Right hindlimb (tissue), 1 donor: ENCODE measurements at places on chromosomes 3 and 15.

GRCh38 chr3:173513123-173513522, 115.6 kb downstream of the NLGN1 start:
- DNase-seq = no peak

DNA sequence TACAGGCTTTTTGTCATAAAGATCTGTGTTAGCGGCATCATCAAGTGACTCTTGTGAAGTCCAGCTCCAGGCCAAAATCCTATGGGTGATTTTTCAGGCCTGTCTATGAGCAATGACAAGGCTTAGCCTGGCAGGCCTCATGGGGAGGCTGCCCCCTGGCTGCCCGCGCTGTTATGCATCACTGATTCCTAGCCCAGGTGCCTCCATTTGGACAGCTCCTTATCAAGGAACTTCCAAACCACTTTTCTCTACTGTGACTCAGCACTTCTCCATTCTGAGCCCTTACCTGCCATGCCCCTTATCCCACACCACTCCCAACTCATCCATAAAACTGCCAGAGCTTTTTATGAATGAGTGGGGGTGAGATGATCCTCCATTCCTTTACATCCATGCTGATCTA, 91.5 kb upstream of the C3orf80 start:
- DNase-seq = no peak

DNA sequence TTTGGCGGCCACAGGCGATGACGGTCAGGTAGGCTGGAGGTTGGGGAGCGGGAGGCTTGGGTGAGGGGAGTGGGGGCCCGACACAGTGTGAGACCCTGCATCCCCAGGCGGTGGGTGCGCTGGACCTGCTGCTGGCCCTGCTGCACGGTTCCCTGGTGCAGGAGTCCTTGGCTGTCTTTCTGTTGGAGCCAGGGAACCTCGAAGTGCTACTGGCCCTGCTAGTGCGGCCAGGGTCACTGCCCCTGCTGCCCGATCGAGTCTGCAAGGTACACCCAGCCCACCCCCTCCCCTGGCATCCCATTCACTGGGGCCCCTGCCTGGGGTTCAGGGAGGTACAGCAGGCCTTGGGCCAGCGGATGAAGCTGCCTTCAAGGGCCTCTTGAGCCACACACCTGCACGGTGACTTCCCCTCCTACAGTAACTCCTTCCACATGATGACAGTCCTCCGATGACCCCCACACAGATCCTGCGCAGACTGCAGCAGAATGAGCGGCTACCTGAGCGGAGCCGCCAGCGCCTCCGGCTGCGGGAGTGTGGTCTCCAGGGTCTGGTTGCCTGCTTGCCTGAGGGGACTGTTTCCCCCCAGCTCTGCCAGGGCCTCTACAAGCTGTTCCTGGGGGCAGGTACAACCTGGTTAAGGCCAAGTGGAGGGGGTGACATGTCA, 19.5 kb downstream of the NBEAL2 start:
- DNase-seq = no peak

GRCh38 chr15:90402223-90402622, 14.2 kb downstream of the IQGAP1 start:
- DNase-seq = peak; percentile 81

GRCh38 chr15:45224621-45225217, 27.3 kb upstream of the SLC28A2 start:
- no peak for DNase-seq

DNA sequence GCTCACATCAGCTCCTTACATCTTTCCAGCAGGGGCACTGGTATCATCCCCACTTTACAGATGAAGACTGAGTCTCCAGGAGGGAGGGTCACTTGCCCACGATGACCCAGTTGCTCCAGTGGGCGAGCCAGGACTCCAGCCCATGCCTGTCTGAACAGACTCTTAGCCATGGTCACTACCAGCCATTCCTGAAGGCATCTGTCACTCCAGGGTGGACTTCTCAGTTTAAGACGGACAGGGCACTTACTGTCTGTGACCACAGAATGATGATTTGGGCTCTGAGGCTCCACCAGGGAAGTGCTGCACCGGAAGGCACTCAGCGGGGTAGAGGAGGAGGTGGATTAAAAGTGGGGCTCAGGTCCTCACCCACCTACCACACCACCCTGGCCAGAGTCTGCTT, 104.0 kb upstream of the SLC6A6 start:
- no peak for DNase-seq

DNA sequence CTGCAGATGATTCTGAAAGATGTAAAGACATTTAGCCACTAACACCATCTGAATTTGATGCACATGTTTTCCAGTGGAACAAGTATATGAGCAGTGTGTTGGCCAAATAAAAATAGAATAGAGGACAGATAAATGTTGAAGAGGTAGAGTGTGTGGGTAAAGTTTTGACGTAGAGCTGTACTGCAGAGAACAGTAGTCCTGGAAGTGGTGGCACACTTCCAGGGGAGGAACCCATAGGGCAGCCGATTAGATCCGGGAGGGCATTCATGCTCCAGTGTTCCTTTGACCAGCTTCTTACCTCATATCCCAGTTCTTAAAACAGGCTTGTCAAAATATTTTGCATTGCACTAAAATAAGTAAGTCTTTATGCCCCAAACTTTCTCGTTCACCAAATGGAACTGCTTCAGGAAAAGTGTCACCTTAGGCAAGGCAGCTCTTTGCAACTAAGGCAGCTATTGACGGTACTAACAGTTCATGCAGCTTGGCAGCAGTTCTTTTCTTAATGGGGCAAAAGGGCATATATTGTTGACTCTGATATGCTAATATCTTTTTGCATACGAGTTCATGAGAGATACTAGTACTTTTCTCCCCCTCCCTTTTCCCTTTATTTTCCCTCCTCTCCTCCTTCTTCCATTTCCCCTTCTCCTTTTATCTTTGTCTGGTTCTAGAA, 429.3 kb upstream of the AZI2 start:
- no peak for DNase-seq

DNA sequence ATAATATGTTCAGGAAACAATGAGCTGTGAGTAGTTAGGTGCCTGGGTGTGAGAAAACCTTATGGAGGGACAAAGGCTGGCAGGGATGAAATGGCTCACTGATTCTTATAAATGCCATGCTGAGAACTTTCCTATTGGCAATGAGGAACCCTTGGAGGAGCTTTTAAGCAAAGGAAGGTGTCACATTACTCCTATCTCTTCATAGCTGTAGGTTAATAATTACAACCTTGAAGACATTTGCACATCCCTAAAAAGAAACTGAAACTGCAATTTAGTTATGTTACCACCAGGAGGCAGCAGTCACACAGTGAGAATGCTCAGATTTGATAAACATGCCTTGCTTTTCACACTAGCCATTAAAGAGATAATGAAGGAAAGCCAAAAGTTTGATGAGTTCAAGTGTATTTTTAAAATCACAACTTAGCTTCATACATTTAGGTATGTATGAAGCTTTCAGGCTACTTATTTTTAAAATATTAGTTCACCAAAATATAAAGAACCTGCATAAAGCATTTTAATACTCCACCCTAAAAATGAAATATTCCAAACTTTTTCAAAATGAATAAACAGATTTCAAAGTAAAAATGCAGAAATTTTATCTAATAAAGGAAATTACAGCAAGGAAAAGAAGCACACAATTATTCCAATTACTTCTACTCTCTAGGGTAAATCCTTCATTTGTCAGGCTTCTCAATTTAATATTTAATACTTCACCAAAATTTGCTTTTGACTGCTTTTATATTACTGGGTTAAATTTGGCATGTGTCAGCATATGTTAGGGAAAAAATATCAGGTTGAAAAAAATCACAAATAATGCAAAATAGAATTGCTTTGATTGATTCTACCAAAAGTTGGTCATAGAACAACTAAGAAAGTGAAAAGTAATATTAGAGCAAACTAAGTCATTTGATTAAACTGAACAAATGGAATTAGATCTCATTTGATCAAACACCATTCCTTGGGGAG, 136.9 kb upstream of the SLC2A2 start:
- no peak for DNase-seq

DNA sequence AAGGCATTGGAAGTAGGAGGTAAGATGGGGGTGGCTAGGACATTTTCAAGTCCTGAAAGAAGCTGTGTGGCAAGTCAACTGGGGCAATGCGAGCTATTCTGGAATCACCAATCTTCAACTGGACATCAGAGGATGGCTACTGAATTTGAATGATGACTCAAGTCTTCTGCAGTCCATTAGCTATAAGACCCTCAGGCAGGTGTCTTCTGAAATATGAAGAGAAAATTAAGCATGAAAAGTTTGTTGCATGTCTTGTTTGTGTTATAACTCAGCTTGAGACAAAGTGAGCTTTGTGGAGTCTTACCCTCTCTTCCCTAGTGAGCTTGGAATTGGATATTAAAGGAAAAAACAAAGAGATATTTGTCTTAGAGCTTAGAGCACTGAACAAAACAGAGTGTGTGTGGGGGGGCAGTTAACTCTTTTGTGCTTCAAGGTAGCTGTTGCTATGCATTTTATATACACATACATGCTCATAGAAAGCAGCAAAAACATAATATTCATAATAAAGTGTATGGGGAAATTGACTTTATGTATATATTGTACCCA, 979.1 kb downstream of the MCTP2 start:
- DNase-seq = no peak

DNA sequence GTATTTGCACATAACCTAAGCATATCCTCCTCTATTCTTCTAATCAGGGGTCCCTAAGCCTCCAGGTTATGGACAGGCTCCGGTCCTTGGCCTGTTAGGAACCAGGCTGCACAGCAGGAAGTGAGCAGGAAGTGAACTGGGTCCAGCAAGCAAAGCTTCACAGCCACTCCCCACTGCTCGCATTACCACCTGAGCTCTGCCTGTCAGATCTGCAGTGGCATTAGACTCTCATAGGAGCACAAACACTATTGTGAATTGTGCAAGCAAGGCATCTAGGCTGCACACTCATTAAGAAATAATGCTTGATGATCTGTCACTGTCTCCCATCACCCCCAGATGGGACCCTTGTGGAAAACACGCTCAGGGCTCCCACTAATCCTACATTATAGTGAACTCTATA, 9.8 kb downstream of the MSL2 start:
- DNase-seq = no peak

GRCh38 chr15:65086680-65087111, 10.2 kb downstream of the KBTBD13 start:
- DNase-seq = no peak

GRCh38 chr3:72245183-72245811, 460.3 kb upstream of the PROK2 start:
- peak; percentile 81 for DNase-seq

GRCh38 chr3:73349657-73350056, 275.1 kb downstream of the PDZRN3 start:
- no peak for DNase-seq

DNA sequence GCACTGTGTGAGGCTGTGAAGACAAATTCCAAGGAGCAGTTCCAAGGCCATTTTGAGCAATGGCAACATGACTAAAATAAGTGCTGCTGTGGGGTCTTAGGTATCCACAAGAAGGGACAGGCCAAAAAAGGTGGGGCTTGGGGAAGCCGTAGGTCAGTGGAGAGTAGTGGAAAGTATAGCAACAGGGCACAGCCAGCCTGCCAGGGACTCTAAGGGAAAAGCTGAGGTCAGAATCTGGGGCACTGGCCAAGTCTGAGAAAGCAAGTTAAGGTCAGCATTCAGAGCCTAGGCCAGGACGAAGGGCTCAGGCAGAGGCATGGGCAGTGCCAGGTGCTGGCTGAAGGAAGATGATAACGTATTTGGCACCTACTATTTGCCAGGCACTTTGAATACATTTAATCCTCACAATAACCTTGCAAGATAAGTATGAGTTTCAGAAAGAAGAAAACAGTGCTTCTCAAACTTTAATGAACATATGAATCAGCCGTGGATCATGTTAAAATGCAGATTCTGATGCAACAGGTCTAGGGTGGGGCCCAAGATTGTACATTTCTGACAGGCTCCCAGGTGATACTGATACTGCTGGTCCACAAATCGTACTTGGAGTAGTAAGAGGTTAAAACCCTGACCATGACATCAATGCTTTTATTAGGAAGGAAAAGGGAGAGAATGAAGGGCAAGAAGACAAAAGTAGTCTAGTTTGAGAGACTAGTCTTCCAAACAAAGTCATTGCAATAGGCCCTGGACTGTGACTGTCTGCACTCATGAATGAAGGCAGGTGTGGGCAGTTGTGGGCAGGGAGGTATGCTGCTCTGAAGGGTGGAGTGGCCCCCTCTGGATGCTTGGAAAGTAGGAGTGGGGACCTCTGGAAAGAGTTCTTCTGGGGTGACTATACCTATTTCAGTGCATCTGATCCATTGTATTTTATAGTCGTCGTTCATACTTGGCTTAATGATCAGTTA, 106.3 kb upstream of the ANKRD28 start:
- DNase-seq = peak; percentile 38

GRCh38 chr3:101229681-101230080, 90.7 kb downstream of the IMPG2 start:
- DNase-seq = no peak

DNA sequence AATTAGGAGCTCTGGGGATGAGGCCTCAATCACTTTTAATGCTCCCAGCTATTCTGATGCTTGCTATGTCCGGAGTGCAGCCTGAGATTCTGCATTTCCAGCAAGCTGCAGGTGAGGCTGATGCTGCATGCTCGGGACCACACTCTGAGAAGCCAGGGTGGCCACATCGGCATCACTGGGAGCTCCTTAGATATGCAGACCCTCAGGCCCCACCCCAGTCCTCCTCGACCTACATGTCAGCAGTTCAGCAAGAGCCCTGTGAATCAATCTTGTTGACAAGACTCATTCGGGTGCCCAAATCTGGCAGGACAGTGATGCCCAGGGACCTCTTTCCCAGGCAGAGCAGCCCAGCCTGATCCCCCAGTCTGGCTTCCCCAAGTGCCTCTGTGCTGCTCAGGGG, 44.1 kb upstream of the LCTL start:
- DNase-seq = no peak

- no peak for DNase-seq
Observed at GRCh38 chr3:180017846-180018245, 18.9 kb downstream of the PEX5L start.

DNA sequence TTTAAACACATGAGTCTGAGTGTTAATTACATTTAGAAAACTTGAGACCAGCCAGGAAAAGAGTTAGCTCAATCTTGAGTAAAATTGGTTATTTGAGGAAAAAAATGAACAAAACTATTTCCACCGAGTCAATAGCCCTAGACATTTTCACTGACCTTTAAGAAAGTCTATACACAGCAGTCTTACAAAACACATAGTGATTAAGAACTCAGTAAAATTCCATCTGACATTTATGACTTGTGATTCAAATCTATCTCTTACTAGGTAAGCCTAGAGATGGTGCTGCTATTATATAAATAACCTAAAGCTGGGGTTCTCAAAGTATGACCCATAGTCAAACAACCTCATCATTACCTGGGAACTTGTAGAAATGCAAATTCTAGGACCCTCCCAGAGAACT, 109.1 kb upstream of the COL8A1 start:
- no peak for DNase-seq
